ENCODE measurements at places on chromosomes 5 and 9.

DNA sequence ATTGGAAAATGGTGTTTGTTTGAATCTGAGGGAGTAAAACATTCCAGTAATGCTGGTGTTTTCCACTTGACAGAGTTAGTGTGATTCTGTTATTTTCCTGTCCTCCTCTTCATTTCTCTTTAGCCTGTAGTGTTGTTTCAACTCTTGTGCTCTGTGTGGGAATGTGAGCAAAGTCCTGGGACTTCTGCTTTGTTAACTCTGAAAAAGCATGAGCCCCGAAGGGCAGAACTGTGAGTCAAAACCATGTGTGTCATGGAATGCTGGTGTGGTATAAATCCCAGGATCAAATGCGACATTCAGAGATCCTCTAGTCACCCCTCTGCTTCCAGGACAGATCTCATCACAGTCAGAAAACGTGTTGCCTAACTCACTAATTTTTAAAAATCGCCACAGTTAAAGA lies 8.9 kb downstream of the F2R start:
- no peak for DNase-seq

DNA sequence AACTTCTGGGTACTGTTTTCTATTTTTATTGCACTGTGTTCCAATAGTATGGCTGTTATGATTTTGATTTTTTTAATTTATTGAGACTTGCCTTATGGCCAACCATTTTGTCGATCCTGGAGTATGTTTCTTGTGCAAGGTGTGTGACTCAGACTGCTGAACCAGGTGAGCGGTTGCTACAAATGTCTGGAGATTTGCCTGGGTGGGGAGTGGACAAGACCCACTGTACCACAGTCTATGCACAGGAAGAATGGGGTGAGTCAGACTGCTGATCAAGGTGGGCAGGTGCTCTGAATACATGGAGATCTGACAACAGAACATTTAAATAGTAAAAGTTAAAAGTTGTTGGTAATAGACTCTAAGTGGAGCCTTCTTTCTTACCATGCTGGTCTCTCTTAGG lies 609.2 kb downstream of the CSNK1G3 start:
- DNase-seq, result no peak

- DNase-seq, result no peak
Observed at GRCh38 chr5:133483406-133484090, 128.8 kb downstream of the FSTL4 start.

- DNase-seq, result no peak
Observed at GRCh38 chr9:75422944-75423522, 334.7 kb downstream of the OSTF1 start.

DNA sequence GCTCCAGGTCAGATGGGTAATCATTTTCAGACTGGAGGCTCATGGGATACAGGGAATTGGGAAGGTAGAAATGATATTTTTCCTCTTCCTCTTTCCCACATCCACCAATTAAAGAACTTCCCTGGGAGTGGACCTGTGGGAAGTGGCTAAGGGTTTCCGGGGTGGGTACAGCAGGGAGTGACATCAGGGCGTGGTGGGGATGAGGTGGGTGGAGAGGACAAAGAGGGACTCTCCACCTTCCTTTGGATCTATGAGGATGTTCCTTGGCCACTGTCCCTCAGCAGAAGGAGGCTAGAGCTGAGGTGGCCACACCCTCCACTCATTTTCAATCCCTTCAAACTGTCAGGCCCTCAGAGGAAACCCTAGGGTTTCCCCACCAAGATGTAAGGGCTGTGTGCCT lies 54.7 kb downstream of the IRF1 start:
- no peak for DNase-seq

DNA sequence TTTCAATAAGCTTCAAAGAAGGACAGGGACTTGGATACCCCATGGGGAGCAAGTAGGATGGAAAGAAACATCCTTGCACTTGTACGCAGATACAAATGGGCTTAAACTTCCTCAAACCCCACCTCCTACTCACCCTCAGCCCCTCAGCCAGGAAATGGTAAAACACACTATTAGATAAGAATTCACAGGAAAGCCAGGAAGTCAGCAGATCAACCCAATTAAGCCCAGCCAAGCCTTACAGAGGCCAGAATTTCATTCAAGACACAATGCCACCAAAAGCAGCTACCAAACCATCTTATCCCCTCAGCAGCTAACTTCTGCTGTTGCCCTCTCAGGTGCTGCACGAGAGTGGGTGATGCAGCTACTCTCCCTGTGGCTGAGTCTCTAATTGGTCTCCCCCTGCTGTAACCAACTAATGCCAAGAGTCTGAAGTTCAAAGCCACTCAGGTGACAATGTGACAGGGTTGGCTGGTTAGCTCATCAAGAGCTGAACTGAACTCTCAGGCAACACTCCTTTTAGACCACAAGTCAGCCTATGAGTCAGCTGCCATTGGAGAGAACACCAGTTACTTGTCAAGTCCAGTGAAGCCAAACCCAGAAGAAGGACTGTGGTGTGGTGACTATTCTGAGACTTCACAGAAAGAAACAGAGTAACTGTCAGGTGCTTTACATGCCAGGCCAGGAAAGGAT lies 201.9 kb downstream of the ZNF608 start:
- no peak for DNase-seq
